Omental fat pad (tissue), 4 donors: ENCODE measurements at places on chromosomes 13 and 19.

DNA sequence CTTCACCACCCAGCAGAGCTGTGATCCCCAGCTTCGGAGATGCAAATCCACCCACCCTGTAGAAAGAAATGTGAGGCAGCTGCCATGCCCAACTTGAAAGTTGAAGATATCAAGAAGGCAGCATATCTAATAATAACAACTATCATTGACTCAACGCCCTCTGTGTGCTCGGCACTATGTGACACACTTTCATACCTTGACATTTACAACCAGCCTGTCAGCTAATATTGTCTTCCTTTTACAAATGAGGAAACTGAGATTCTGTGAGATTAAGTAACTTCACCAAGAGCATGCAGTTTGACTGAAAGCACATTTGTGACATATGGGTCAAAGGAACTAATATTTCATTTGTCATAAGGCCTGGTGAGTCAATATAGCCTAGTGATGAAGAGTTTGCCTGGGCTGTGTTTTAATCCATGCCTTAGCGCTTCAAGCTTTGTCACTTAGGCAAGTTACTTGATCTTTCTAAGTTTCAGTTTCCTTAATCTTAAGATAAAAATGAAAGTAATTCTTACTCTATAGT is 137.0 kb downstream of the FLT1 start:
- no peak for DNase-seq

- DNase-seq: no peak
These were observed 52.2 kb upstream of the F7 start for GRCh38 chr13:113053376-113053775.

DNA sequence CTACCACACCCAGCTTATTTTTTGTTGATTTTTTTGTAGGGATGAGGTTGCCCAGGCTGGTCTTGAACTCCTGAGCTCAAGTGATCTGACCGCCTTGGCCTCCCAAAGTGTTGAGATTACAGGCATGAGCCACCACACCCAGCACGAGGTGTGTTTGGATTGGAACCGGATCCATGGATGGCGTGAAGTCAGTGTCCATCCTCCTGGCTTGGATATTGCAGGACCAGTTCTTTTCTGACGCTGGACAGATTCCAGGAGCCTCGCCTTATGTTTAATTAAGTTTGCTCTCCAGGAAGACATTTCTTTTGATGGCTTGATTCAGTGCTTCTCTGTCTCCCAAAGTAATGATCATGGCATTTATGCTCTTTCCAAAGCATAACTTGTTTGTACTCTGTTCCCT is 14.4 kb upstream of the RFXAP start:
- DNase-seq: no peak

GRCh38 chr13:101520672-101521071 is 68.2 kb downstream of the ITGBL1 start:
- no peak for DNase-seq

- no peak for DNase-seq
These were observed 1.6 kb upstream of the KMT2B start for GRCh38 chr19:35715981-35716800.

DNA sequence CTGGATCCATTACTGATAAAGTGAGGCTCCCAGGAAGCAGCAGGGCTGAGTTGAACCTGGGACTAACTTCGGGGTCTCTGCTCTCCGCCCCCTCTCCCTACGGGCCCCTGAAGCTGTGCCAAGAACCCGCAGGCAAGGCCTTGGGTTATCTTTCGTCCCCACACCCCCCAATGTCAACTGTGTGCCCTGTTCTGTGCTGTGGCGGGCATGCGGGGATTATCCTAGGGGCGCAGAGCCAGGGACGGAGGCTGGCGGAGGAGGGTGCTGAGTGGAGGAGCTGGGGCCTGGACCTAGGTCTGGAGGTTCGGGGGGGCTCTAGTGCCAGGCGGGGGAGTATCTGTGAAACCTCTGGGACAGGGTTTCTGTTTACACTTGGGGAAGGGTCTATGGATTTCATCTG is 26.4 kb downstream of the RFX1 start:
- no peak for DNase-seq

GRCh38 chr13:20544201-20544923 is 18.7 kb upstream of the CRYL1 start:
- no peak for DNase-seq

DNA sequence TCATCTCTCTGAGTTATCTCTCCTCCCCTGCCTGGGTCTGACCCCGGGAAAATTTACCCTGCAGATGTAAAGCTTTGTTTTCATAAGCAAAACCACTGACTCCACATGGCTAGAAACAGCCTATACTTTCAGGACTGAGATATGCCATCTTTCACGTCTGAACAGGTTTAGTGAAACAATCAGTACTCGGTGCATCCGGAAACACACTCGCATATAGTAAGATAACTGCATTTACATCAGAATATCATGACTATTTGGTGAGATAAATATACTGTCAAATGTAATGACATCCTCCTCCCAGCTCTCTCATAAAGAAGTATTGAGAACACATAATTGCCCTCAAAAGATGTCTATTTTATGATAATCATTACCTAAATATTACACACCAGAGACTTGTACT is 172.8 kb downstream of the EFNB2 start:
- no peak for DNase-seq
